Right lobe of liver (tissue), 6 donors: ENCODE measurements at places on chromosomes 3 and 15. TPM values are rescaled to one million over a fixed set of nuclear protein-coding genes. Genes with fewer than 3 reads are reported as not detected.

DNA sequence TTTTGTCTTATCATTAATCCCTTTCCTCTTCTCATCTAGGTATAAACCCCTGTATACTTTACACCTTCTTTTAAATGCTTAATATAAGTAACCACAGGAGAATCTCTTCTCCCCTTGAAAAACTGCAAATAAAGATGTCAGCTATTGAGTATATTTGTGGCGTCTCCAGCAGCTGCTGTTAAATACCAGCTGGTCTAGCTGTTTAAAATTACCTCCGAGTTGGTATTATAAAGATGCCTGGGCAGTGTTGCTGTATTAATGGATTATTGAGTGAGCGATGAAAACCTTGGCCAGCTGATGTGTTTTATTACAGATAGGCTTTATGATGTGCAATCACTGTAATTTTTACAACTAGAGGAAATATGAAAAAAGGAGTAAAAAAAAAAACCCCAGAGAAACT is 388.1 kb downstream of the TBC1D5 start:
- no peak overlapping the region for H3K27ac ChIP-seq
- H3K36me3 ChIP-seq: no peaks in the 10 kb centered on the region
- no peaks in the 10 kb centered on the region for H3K4me1 ChIP-seq
- H3K4me3 ChIP-seq: no peak overlapping the region

DNA sequence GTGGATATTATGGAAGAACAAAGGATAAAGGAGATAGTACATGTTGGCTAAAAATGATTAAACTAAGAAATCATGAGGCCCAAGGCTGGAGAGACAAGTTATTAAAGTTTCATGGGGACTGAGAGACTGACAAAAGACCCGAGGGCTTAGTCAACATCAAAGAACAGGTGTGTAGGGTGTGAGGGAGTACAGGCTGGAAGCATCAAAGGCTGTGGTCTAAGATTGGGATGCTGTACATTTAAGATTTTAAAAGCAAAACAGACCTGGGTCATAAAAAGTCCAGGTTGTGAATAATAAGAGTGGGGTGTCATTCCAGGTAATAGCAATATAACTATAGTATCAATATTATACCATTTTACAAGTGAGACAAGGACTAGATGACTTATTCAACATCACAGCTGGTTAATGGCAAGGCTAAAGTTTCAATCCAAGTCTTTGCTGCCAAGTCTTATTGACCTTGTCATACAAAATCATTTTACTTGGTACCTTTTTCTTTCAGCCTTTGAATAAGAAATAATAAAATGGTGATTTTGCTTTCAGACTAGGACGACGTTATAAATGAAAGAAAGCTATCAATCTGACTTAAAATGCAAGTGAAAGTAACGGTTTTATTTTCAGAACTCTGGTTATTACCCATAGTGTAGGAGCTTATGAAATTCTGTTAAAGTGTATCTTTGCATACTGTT is 211.6 kb downstream of the TNIK start:
- H3K4me1 ChIP-seq: no peaks in the 10 kb centered on the region
- DNase-seq: no peak
- H3K27me3 ChIP-seq: no peaks in the 10 kb centered on the region
- no peaks in the 10 kb centered on the region for H3K36me3 ChIP-seq

DNA sequence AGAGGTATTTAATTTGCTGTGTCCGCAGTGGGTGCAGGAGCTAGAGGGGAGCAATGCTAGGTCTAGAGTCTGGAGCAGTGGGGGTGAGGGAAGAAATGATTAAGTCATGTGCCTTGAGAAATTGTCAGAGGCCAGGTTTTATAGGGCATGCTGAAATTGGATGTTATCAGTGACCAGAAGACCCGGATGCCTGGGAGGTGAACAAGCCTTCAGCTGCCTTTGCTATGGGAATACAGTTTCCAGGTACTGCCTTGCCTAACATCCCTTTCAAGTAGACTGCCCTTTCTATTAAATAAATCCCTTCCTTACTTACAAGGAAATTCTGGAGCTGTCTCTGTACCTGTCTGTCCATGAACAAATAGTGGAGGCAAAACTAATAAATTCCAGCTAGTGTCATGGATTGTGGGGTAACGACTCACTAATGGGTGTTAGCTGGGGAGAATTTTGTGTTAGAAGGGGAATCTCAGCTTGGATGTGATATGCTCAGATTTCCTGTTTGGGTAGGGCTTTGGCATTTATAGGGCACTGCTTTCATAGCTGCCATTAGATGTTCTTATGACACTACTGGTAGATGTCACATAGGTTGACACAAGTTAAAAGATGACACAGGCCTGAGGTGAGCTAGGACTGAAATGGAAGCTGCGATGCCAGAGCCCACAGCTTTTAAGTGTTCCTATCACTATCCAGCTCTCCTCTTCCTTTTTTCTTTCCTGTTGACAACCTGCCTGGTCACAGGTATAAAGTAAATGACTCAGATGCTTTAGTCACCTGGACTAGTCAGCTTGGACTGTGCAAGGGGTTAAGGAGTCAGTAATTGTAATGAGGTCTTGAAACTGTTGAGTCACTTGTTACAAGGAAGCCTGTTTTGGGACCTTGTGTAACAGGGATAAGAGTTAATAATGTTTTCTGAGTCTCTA is 21.3 kb downstream of the CHD2 start:
- H3K4me3 ChIP-seq: no peak overlapping the region
- no peaks in the 10 kb centered on the region for H3K27me3 ChIP-seq
- peaks cover 22% of the 10 kb centered on the region for H3K36me3 ChIP-seq
- H3K27ac ChIP-seq: peak overlapping the region; percentile 99

Gene NAALADL2
- total RNA-seq: 3.1 TPM

DNA sequence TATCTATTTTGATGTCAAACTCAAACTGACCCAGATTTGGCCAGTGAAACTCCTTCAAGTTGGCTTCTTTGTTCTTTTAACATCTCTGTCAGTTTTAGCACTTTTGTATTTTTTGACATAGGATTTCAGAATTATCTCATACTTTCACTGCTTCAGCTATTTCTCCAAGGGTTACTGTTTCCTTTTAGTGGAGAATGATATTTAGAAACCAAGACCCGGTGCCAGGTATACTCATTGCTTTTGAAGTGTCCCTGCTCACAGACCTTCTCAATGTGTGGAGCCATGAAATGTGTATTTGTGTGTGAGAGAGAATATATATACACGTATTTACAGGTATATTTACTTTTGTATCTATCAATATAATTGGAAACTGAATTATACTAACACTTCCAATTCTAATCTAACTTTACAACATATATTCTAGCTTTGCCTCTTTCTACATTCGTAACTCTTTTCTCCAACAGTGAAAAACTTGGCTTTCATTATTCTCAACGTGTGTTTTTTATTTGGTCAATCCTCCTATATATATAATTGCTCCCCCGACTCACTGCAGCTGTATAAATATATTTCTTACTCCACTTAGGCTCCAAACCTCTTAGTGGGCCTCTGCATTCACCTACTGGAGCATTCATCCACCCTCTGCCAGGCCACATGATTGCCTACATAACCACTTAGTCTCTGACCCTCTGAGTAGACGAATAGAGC is 54.0 kb downstream of the OTOL1 start:
- no peaks in the 10 kb centered on the region for H3K36me3 ChIP-seq
- no peaks in the 10 kb centered on the region for H3K4me1 ChIP-seq
- H3K4me3 ChIP-seq: no peak overlapping the region
- H3K27me3 ChIP-seq: no peaks in the 10 kb centered on the region

Gene SLC9C1
- total RNA-seq: not detected

Gene SH2D7
- total RNA-seq: not detected

DNA sequence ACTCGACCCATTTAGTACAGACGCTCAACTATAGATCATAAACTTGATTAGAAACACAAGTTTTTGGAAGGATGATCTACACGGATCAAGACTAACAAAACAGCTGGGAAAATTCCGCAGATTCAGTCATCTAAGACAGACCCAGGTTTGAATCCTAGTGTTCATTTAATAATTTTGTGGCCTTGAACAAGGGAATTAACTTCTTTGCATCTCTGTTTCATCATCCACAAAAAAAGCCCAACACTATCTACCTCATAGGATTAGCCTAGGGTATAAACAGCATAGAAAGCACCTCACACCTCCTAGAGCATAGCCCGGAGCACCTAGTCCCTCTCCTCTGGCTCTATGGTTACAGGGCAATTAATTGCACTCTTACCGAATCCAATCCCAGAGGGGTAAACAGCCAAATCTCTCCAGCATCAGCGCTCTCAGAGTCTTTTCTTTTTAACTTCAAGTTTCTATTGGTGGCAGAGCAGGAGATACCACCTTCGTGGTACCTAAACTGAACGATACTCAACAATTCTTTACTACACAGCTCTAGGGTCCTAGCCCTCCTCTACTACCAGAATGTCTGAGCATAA is 3.5 kb downstream of the TBL1XR1 start:
- H3K4me1 ChIP-seq: no peaks in the 10 kb centered on the region
- no peaks in the 10 kb centered on the region for H3K36me3 ChIP-seq
- no peaks in the 10 kb centered on the region for H3K27me3 ChIP-seq
- no peak overlapping the region for H3K4me3 ChIP-seq
- no peak overlapping the region for H3K27ac ChIP-seq
- no peak for DNase-seq

- no peak for DNase-seq
- no peaks in the 10 kb centered on the region for H3K27me3 ChIP-seq
- H3K4me3 ChIP-seq: no peak overlapping the region
Observed at GRCh38 chr15:101538177-101538576, 48.7 kb upstream of the PCSK6 start.

- DNase-seq: no peak
- no peaks in the 10 kb centered on the region for H3K36me3 ChIP-seq
- no peak overlapping the region for H3K27ac ChIP-seq
- no peaks in the 10 kb centered on the region for H3K27me3 ChIP-seq
- H3K4me3 ChIP-seq: no peak overlapping the region
- H3K4me1 ChIP-seq: peaks cover 10% of the 10 kb centered on the region
Observed at GRCh38 chr3:38500688-38501417, 4.7 kb downstream of the EXOG start.

- no peaks in the 10 kb centered on the region for H3K27me3 ChIP-seq
- no peak overlapping the region for H3K27ac ChIP-seq
- H3K4me1 ChIP-seq: no peaks in the 10 kb centered on the region
- DNase-seq: no peak
- no peaks in the 10 kb centered on the region for H3K36me3 ChIP-seq
Observed at GRCh38 chr15:48628832-48629231, 16.7 kb downstream of the FBN1 start.

Gene KLHL25
- total RNA-seq: 9.6 TPM
